ENCODE measurements at places on chromosomes 1 and 21.

GRCh38 chr1:179169616-179170467, 59.6 kb downstream of the ABL2 start:
- peaks cover 19% of the 10 kb centered on the region for H3K4me1 ChIP-seq
- H3K27me3 ChIP-seq: no peaks in the 10 kb centered on the region
- no peak overlapping the region for H3K4me3 ChIP-seq
- no peaks in the 10 kb centered on the region for H3K36me3 ChIP-seq

DNA sequence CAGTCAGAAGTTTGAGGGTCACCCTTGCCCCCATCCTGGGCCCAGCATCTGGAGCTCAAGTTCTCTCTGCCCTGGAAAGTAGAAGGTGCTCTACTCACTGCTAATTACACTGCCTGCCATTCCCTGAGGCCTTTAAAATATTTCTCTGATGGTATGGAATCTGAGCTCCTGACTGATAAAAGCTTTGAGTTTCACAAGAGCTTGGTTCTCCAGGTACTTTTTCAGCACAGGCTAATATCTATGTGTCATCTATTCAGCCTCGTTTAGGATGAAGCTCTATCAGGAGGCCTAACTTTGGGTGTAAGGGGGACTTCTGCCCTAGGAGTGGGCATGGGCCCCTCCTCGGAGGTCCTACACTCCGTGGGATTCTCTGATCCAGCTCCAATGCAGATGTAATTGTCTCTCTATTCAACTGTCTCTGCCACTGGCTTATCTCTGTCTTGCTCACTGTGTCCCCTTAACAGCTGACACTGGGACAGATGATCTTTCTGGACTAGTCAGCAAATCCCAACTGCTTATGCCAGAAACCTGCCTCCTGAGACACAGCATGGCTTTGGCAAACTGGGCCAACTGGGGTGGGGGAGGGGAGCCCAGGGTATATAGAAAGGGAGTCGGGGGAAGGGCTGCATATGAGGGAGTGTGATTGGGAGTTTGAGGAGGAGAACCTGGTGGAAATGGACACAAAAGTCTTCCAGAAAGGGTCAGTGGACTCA, 104.2 kb upstream of the GADD45A start:
- DNase-seq: no peak
- no peaks in the 10 kb centered on the region for H3K27me3 ChIP-seq
- H3K27ac ChIP-seq: no peak overlapping the region
- H3K4me1 ChIP-seq: no peaks in the 10 kb centered on the region

DNA sequence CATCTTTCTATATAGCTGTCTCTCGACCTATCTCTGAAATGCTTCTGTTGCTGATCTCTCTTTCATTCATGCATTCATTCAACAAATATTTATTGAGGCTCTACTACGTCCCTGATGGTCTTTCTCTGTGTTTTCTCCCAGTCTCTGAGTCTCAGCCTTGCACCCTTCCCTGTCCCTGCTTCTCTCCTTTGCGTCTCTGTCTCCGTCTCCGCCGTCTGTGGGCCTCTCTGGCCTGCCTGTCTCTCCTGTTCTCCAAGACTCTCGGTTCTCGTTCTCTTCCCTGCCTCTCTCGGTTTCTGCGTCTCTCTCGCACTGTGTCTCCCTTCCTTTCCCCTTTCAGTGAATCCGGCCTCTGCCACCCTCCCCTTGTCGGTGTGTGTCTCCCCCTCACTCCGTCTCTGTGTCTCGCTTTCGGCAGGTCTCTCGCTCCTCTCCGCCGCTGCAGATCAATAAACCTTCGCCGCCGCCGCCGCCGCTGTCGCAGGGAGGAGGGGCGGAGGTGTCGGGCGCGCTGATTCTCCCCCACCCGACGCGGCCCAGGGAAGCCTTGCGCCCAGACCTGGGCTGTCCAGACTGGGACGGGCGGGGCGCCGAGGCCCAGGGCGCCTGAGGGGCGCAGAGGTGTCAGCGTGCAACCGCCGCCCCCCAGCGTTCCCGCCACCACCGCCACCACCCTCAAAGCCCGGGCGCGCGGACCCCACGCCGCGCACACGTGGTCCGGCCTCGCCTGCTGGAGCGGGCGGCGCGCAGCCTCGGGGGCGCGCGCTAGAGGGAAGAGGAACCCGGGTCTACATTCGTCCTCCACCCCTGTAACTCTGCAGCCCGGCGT, 3.0 kb downstream of the EFNA3 start:
- no peaks in the 10 kb centered on the region for H3K36me3 ChIP-seq
- DNase-seq: no peak
- no peak overlapping the region for H3K27ac ChIP-seq
- H3K27me3 ChIP-seq: peaks cover 68% of the 10 kb centered on the region
- H3K4me3 ChIP-seq: peak overlapping the region; percentile 84
- H3K4me1 ChIP-seq: peaks cover 45% of the 10 kb centered on the region

DNA sequence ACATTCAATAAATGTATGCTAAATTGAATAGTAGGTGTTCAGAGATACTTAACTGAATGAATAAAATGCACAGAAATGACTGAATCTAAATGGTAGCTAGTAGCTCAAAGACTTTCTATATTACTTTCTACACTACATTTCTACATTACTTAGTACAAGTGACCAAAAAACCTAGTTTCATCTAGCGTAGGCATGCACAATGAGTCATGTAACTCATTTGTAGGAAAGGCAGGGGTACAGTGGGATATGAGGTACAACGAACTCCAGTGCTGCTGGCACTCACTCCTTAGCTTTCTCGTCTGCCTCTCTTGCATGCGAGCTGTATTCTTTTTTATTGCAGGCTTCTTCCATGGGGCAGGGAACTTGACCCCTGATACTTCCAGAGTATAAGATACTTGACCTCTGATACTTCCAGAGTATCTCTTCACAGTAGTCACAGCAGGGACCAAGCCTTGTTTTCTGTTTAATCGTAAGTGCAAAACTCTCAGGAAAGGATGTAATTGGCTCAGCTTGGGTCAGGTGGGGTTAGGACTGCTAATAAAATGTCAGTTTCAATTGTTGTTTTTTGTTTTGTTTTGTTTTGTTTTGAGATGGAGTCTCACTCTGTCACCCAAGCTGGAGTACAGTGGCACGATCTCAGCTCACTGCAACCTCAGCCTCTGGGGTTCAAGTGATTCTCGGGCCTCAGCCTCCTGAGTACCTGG, 4.9 kb upstream of the ATP2B4 start:
- peaks cover 49% of the 10 kb centered on the region for H3K4me1 ChIP-seq
- no peak overlapping the region for H3K27ac ChIP-seq
- H3K36me3 ChIP-seq: no peaks in the 10 kb centered on the region
- H3K27me3 ChIP-seq: no peaks in the 10 kb centered on the region
- no peak for DNase-seq
- no peak overlapping the region for H3K4me3 ChIP-seq

- no peak overlapping the region for H3K4me3 ChIP-seq
- H3K27ac ChIP-seq: no peak overlapping the region
- H3K4me1 ChIP-seq: peaks cover 17% of the 10 kb centered on the region
- no peak for DNase-seq
- H3K36me3 ChIP-seq: no peaks in the 10 kb centered on the region
Measured at GRCh38 chr1:85153149-85153891, 47.5 kb downstream of the SYDE2 start.

GRCh38 chr1:92481971-92482664, 4.6 kb downstream of the GFI1 start:
- no peak overlapping the region for H3K27ac ChIP-seq
- peaks cover 96% of the 10 kb centered on the region for H3K27me3 ChIP-seq
- peaks cover 3% of the 10 kb centered on the region for H3K36me3 ChIP-seq
- H3K4me3 ChIP-seq: peak overlapping the region; percentile 72
- H3K4me1 ChIP-seq: peaks cover 45% of the 10 kb centered on the region

DNA sequence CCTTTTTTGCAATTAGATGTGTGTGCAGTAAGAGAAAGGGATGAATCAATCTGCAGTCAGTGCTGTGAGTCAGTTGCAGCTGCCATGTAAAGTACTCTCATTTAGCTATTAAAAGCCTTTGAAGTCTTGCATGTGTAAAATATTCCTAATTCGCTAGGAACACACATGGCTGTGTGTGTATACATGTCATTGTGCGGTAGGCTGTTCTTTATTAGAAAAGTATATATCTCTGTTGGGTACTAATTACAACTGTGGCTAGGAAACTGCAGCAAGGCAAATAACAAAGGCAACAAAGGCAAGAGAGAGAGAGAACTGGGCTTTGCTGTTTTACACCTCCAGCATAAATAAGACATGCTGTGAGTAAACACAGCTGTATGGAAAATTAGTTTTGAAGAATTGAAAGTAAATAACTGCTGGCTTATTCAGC, 41.7 kb downstream of the EPB41 start:
- DNase-seq: no peak
- H3K27me3 ChIP-seq: no peaks in the 10 kb centered on the region
- H3K27ac ChIP-seq: no peak overlapping the region
- no peaks in the 10 kb centered on the region for H3K36me3 ChIP-seq

DNA sequence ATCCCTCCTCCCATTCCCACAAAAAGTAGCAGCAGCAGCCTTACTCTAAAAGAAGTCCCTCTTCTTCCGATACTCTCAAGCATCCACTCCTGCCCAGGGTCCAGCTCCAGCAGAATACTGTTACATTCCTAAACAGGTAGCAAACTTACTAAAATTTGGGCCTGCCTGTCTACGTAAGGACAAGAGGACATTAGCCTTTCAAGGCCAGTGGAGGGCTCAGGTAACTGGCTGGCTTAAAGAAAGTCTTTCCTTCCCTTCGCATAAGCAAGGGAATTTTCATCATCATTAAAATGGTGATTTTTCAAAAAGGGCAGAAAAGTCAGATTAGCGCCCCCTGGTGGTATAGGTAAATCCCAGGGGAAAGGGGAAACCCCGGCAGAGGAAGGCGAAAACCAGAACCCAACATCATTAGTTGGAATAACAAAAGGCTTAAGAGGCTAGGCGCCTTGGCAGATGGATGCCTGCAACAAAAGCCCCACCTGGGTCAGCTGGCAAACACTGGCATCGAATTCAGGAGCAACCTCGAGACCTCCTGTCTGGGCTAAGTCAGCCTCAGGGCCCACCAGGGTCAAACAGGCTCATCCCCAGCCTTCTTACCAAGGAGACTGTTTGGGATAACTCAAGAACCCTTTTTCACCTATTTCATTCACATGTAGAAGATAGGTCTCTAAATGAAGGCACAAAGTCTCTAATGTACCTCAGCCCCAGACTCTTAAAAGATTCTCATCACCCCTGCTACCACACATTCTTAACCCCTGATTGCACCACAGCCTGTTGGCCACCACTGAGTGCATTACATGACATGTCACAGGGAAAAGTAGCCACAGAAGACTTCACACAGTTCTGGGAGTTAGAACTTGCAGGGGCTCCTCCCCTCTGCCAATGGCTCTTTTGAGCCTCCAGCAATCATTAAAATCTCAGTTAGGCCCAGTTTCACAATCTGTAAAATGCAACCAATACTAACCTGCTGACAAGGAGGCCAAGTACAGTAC, 36.7 kb downstream of the ERI3 start:
- H3K27me3 ChIP-seq: no peaks in the 10 kb centered on the region
- H3K4me1 ChIP-seq: peaks cover 24% of the 10 kb centered on the region
- H3K27ac ChIP-seq: peak overlapping the region; percentile 48
- H3K4me3 ChIP-seq: no peak overlapping the region

DNA sequence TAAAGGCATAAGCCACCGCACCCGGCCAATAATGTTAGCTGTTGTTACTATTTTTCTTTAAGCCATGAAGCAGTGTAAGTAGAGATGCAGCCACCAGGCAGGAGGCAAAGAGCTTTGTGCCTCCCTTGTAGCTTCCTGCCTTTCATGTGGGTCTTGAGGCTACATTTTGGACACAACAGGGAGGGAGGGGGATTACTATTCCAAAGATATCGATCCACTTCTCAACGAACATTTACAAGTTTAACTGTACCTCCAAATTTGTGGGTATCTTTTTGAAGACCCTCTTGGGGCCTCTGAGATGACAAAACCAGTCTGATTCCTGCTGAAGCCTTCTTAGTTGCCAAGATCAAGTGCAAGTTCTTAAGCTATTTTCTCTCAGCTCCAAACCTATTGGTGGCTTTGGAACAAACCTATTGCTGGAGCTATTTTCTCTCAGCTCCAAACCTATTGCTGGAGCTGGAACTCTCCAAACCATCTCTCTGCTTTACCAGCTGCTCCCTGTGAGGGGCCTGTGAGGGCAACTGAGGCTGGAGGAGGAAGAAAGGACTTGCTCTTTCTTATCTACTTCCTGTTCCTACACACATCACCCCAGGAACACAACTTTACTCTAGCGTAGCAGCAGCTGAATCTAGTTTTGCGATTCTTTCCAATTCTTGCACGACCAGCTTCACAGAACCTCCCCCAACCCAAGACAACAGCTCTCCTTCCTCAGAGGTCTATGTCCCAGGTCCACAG, 16.1 kb upstream of the RCAN3 start:
- H3K27me3 ChIP-seq: peaks cover 6% of the 10 kb centered on the region
- no peaks in the 10 kb centered on the region for H3K36me3 ChIP-seq
- no peak overlapping the region for H3K4me3 ChIP-seq
- H3K4me1 ChIP-seq: peaks cover 2% of the 10 kb centered on the region
- no peak for DNase-seq

- no peak overlapping the region for H3K27ac ChIP-seq
- H3K36me3 ChIP-seq: no peaks in the 10 kb centered on the region
- H3K4me3 ChIP-seq: no peak overlapping the region
- no peaks in the 10 kb centered on the region for H3K27me3 ChIP-seq
- DNase-seq: no peak
- no peaks in the 10 kb centered on the region for H3K4me1 ChIP-seq
Measured at GRCh38 chr1:9340172-9340854, 47.6 kb downstream of the SPSB1 start.

- H3K4me1 ChIP-seq: no peaks in the 10 kb centered on the region
- H3K27ac ChIP-seq: no peak overlapping the region
- DNase-seq: no peak
- no peak overlapping the region for H3K4me3 ChIP-seq
Measured at GRCh38 chr1:152795686-152796085, 835 bp upstream of the LCE1D start.

DNA sequence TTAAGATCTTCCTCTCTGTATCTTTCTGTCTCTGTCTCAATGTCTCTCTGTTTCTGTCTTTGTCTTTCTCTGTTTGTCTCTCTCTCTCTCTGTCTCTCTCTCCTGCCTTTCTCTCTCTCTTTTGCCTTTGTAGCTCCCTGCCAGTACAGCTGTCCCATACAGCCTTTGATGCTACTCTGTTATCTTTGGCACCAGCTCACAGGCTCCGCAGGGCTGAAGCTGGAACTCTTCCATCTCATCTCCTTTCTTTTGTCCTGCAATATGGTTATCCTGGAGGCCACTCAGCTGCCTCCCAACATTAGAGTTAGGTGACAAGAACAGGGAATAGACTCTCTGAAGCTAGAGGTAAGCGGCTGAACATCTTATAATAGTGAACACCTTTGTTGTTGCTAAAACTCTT, 354.3 kb upstream of the NEGR1 start:
- H3K27me3 ChIP-seq: no peaks in the 10 kb centered on the region
- peak overlapping the region; percentile 59 for H3K27ac ChIP-seq
- H3K36me3 ChIP-seq: peaks cover 5% of the 10 kb centered on the region
- peaks cover 24% of the 10 kb centered on the region for H3K4me1 ChIP-seq

GRCh38 chr1:28983091-28983490, 68.7 kb downstream of the EPB41 start:
- H3K27me3 ChIP-seq: no peaks in the 10 kb centered on the region
- no peak for DNase-seq
- peaks cover 35% of the 10 kb centered on the region for H3K4me1 ChIP-seq

All from neural crest cell (in vitro differentiated cells).